ENCODE measurements at places on chromosomes 5 and 9.

- no peak for DNase-seq
Observed at GRCh38 chr9:86281593-86282076, 703 bp downstream of the ISCA1 start.

DNA sequence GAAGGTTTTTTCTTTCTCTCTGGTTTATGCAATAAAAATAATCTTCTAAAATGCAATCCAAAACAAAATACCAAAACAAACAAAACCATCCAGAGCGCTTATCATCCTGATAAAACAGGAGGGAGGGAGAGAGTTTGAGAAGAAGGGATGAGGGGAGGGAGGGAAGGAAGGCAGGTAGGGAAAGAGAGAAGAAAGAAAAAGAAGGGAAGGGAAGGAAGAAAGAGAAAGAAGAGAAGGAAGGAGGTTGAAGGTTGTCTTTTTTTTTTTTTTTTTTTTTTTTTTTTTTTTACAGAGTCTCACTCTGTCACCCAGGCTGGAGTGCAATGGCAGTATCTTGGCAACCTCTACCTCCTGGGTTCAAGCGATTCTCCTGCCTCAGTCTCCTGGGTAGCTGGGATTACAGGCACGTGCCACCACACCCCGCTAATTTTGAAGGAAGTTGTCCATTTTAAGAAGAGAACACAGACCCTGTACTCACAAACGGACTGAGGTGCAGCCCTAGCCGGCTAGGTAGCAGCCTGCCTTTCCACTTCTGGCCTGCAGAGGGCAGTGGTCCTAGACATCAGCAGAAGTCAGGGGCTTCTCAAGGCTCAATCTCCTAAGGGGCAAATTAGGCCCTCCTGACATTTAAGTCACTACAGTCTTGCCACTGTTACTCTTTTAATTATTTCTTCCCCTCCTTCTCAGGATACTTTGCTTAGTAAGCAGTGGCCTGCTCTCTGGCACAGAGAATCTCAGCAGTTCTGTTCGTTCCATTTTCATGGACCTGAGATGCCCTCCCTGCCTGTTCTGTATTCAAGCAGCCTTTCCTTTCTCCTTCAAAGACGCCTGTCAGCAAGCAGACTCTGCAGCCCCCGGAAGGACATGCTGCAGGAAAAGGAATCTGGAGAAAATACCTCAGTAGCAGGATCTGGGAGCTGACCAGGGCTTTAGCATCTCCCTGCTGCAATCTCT is 76.4 kb downstream of the EPB41L4B start:
- peak; percentile 30 for DNase-seq

GRCh38 chr9:20624201-20625002 is 2.1 kb upstream of the MLLT3 start:
- peak; percentile 32 for DNase-seq

DNA sequence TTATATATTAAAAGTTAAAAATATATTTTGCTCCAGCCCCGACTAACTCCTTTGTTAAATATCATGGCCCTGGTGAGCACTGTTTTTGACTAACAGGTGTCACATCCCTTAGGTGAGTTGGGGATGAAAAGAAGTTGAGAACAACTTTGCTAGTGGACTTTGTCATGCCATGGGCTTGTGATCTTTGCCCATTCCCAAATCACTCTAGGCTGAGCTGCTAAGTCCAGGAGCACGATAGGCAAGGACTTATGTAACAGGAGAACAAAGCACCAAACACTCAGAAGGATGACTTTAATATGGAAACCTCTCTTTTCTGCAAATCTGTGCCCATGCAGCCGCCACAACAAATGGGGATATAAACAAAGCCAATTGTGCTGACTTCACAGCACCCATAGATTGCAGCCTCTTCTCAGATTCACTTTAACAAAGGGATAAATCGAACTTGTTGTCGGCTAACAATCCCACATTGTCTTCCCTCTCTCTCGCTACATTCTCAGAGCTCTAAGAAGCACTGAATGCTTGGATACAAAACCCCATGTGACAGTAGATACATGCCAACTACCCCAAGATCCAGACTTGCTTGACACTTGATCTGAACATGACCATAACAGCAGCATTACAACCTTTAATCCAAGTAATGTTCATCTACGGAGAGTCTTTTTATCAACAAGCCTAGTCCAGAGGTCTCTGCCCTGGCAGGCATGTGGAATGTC is 86.8 kb upstream of the CD180 start:
- no peak for DNase-seq

DNA sequence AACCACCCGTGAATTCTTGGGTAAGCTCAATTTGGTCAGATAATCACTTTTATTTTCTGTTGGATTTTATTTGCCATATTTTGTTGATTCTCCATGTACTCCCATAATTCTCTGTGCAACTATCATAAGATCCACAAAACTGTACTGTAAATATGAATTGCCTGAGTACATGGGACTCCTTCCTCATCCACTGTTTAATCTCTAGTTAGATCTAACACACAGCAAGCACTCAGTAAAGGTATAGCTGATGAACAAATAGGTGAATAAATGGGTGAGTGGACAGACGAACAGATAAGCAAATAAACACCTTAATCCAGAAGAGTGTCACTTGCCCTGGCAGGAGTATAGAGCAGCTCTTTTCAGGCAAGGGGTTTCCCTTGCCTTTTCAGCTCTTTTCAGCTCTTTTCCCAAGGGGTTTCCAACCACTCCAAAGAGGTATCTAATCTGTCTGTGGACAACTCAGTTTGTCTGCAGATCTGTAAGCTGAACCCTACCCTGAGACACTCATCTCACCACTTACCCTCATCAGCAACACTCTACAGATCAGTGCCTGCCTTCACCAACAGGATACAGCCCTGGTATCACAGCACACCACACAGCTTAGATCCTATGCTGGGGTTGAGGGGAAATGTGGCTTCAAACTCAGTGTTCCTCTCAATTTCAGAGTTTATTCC is 51.2 kb downstream of the SIL1 start:
- DNase-seq, result peak; percentile 84

- no peak for DNase-seq
Observed at GRCh38 chr9:114829574-114830440, 24.0 kb upstream of the TNFSF15 start.

DNA sequence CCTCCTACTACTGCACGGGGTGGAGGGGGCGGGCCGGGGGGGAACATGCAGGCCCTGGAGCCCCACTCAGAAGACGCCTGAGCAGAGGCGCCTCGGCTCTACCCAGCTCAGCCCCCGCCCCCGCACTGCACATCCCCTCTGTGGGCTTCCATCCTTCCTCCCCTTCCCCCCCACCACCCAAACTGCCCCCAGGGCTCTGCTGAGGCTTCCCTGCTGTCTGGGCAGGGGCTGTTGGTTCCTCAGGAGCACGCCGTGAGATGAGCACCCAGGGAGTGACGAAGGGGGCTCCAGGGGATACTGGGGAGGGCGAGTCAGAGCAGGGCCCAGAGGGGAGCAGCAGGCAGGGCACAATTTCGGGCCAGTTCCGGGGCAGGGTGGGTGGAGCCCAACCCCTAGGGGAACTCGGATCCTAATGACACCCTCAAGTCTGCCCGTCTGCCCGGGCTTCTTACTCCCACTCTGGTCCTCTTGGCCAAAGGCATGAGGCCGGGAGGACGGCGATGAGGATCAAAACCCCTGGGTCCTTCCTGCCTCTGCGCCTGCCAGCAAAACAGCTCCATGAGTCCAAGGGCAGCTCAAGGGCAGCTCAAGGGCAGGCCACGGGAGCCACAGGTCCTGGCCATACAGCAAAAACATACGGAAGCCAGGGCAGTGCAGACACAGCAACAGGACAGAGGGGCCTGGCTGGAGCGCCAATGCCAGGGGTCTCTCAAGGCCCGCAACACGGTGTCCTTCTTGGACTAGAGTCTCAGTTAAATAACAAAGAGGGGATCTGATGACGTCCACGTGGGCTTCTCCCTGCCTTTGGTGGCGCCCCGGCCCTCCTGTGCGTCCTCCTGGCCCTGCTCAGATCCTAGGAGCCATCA is 200.9 kb downstream of the AUH start:
- DNase-seq, result no peak

DNA sequence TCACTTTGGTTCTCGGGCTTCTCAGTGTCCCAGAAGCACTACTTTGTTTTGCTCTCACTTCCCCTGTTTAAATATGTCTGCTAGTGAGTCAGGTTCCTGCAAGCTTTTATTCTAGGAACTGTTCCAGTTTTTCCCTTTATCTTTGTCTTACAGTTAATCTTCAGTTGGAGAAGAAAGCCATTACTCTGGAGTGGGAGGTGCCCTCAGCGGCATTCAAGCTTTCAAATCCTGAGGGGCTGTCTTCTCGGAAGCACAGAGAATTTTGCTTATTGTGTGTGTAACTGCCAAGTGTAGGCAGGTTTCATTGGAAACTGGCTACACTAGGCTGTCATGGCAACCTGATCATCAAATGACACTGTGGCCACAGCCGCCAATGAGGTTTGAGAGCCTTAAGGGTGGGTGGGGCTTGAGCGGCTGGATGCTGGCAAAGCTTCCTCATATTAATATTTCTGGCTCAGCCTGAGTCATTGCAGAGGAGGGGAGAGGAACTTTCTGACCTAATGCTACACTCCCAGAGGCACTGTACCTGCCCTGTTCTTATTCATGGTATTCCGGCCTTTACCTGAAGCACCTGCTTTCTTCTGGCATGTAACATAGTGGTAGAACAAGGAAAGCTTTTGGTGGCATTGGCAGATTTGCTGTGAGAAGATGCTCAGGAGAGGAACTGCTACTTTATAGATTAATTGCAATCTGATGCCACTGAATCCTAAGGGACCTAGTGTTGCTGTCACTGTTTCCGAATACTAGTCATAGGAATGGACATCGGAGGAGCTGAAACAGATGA is 26.3 kb downstream of the SLC25A25 start:
- DNase-seq, result peak; percentile 67

DNA sequence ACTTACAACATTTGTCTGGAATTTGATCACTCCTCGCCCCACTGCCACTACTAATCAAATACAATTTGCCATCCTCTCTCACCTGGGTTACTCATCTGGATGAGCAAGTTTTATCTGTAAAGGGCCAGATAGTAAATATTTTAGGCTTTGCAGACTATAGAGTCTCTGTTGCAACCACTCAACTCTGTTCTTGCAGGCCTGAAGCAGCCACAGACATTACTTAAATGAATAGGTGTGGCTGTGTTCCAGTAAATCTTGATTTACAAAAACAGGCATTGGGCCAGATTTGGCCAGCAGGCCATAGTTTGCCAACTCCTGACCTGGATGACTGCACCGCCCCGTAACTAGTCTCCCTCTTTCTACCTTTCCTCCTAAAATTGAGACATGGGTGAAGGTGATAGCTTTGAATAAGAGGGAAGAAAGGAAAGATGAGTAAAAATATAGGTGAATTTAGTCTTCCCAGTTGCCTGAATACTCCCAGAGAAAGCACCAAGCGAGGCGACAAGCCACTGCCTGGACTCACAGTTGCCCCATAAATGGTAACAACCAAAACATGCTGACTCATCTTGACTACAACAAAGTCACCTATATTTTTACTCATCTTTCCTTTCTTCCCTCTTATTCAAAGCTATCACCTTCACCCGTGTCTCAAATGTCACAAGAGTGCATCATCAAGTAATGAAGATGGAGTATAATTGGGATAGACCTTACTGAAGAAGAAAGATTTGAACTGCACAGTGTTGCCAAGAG is 32.5 kb upstream of the SCAMP1 start:
- no peak for DNase-seq

DNA sequence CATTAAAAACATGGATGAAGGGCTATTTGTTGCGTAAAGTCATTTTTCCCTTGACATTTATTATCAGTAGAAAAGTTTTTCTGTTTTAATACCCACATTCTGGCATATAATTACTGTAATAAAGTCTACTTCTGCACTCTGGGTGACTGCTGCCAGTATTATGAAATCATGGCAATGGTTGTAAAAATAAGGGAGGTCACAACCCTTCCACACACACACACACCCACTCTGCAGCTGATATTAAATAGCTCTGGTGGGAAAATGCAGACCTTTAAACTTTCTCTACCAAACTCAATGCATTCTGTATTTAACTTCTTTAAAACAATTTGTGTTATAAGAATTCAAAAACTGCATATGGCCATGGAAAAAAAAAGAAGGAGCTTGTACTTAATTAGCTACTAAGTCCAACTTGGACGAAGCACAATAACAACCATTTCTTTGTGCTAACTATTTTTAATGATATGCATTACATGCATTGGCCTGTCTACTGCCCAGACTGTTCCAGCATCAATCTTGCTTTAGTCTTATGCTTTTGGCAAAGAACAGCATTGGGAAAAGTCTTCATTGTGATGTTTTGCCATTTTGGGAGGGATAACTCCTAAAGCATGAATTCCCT is 137.6 kb upstream of the MAP3K1 start:
- DNase-seq, result no peak

DNA sequence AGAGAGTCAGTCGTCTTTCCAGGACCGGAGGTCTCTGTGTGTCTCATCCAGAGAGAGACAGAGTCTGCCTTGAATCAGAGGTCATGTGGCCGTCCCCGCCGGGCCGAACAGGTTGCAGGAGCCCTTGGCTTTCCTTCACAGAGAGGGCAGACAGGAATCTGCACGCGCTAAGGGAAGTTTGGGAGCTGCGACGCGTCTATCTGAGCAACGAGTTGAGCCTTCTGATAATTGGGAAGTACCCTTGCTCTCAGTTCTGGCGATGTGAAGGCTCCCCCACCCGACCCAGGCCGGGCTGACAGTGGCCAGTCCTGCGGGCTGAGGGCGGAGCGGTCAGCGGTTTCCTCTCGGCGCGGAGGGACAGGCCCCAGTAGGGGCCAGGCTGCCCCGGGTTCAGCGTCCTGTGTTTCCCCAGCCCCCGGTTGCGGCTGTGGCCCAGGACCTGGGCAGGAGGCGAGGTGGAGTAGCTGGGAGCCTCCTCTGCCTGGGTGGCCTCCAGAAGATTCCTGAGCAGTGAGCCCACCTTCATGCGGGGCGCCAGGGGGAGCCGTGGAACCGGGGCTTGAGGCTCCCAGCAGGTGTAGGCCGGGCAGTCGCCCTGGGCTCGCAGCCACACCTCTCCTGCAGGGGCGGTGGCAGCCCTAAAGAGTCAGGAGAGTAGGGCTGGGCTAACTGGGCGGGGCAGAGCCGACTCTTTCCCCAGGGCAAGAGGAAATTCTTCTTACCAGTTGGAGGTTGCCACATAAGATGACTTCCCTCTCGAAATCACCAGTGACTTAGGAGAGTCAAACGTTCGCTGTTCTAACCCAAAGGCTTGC is 13.9 kb downstream of the NR2F1 start:
- DNase-seq, result no peak

Measured in NCI-H187 (cell line).